Foreskin keratinocyte (primary cell): ENCODE measurements at places on chromosomes 7 and 10. TPM values are rescaled to one million over a fixed set of nuclear protein-coding genes. Genes with fewer than 3 reads are reported as not detected.

Gene KEL
- polyA plus RNA-seq: 0.04 TPM in 1 of 2 replicates, not detected in the other

Gene GFRA1
- polyA plus RNA-seq: not detected in 2 replicates

Gene OPN4
- not detected in 2 replicates for polyA plus RNA-seq

Gene UCMA
- polyA plus RNA-seq: not detected in 2 replicates

Gene GPR37
- 0.38 and 0.74 TPM in 2 replicates for polyA plus RNA-seq

Gene ZPBP
- not detected in 2 replicates for polyA plus RNA-seq

Gene SDK1
- 0.24 and 0.35 TPM in 2 replicates for polyA plus RNA-seq
